ENCODE measurements at places on chromosomes 4 and X.

DNA sequence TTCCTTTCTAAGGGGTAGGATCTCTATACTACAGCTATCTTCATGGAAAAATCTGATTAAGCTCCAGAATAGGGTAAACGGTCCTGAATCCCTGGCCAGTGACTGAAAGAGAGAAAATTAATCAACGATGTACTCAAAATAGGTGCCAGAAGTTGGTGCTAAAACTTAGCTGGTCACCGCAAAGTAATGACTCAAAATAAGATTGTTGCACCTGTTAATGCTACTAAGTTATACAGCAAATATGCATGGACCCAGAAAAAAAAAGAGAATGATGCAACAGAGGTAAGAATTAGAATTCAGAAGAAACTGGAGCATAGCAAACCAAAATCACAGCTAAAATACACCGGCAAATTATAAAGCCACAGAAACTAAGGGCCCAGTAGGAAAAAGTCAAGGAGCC is 239.7 kb upstream of the FAM241A start:
- no peak for DNase-seq

GRCh38 chr4:109434007-109434971 is 674 bp downstream of the SEC24B start:
- DNase-seq = no peak

- no peak for DNase-seq
These were observed 1.4 kb upstream of the PPID start for GRCh38 chr4:158724637-158725036.

GRCh38 chrX:88284844-88285243 is 462.2 kb upstream of the CPXCR1 start:
- DNase-seq = no peak

DNA sequence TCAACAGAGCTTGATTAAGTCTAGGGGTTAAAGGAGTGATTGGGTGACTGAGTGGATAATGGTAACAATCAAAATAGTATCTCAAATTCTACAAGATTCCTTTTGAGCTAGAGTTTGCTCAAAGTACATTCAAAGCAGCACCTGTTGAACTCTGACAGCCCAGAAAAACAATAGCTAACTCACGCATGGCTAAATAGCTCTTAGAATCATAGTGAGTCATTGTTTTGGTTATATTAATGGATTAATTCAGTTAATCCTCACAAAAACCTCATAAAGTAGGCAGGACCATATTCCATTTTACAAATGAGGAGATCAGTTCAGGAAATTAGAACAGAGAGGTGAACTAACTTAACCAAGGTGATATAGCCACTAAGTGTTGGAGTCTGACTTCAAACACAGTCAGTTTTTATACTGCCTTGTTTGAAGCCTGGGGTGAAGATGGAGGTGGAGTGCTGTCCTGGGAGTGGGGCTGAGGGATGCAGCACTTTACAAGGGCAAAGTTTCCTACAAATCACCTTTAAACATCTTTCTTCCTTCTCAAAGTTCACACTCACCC is 35.9 kb upstream of the PPM1K start:
- peak; percentile 1 for DNase-seq

Measured in activated CD4-positive, alpha-beta T cell treated with anti-CD3 and anti-CD28 coated beads, Interleukin-2, amount 50 U/mL, for 24 hours (primary cell).